Ovary (tissue), 10 donors: ENCODE measurements at places on chromosomes 16 and 17. TPM values are rescaled to one million over a fixed set of nuclear protein-coding genes. Genes with fewer than 3 reads are reported as not detected.

The TEKT3 gene
- 1.5 TPM for total RNA-seq

The CIBAR2 gene
- 3.7 TPM for total RNA-seq

The GPATCH8 gene
- total RNA-seq: 56.6 TPM

- H3K27ac ChIP-seq: no peak overlapping the region
- H3K4me1 ChIP-seq: peaks cover 20% of the 10 kb centered on the region
- H3K36me3 ChIP-seq: no peaks in the 10 kb centered on the region
Measured at GRCh38 chr16:50309527-50310307, 43.4 kb downstream of the ADCY7 start.

DNA sequence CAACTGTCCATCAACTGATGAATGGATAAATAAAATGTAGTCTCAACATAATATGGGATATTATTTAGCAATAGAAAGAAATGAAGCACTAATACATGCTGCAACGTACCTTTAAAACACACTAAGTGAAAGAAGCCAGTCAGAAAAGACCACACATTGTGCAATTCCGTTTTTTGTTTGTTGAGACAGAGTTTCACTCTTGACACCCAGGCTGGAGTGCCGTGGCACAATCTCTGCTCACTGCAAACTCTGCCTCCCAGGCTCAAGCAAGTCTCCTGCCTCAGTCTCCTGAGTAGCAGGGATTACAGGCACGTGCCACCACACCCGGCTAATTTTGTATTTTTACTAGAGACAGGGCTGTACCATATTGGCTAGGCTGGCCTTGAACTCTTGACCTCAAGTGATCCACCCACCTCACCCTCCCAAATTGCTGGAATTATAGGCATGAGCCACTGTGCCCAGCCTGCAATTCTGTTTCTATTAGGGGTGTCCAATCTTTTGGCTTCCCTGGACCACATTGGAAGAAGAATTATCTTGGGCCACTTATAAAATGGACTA, 40.1 kb downstream of the SCNN1B start:
- H3K27ac ChIP-seq: no peak overlapping the region
- DNase-seq: no peak
- no peaks in the 10 kb centered on the region for H3K36me3 ChIP-seq
- no peaks in the 10 kb centered on the region for H3K27me3 ChIP-seq
- no peak overlapping the region for H3K4me3 ChIP-seq

GRCh38 chr17:29844339-29845048, 85.5 kb downstream of the SSH2 start:
- no peaks in the 10 kb centered on the region for H3K27me3 ChIP-seq
- DNase-seq: no peak
- H3K36me3 ChIP-seq: no peaks in the 10 kb centered on the region
- H3K4me3 ChIP-seq: no peak overlapping the region
